Osteoblast (primary cell): ENCODE measurements at places on chromosomes 12 and 14. TPM values are rescaled to one million over a fixed set of nuclear protein-coding genes. Genes with fewer than 3 reads are reported as not detected.

- no peak overlapping the region for H3K27ac ChIP-seq
- no peak for DNase-seq
- H3K36me3 ChIP-seq, result no peaks in the 10 kb centered on the region
Observed at GRCh38 chr12:105960319-105961083, 178.3 kb downstream of the NUAK1 start.

DNA sequence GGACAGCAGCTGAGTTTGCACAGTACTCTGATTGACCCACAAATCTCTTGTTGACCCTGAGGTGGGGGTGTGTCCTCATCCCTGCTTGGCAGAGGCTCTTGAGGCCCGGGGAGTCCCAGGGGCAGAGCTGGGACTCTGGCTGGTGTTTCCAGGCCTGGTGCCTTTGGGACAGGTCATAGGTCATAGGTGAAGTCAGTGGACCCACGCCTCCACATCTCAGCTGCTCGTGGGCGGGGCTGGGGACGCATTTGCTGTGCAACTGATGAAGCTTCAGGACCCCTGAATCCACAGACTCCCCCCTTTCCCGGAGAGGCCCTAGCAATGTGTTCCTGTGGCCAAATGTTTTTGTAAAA, 408 bp upstream of the CACNA2D4 start:
- H3K27ac ChIP-seq, result no peak overlapping the region
- H3K4me1 ChIP-seq, result no peaks in the 10 kb centered on the region
- H3K36me3 ChIP-seq, result no peaks in the 10 kb centered on the region

GRCh38 chr12:116508145-116509121, 50.7 kb upstream of the MAP1LC3B2 start:
- peak overlapping the region; percentile 67 for H3K4me3 ChIP-seq
- H3K27me3 ChIP-seq, result no peaks in the 10 kb centered on the region
- peaks cover 5% of the 10 kb centered on the region for H3K4me1 ChIP-seq
- DNase-seq, result peak; percentile 84

DNA sequence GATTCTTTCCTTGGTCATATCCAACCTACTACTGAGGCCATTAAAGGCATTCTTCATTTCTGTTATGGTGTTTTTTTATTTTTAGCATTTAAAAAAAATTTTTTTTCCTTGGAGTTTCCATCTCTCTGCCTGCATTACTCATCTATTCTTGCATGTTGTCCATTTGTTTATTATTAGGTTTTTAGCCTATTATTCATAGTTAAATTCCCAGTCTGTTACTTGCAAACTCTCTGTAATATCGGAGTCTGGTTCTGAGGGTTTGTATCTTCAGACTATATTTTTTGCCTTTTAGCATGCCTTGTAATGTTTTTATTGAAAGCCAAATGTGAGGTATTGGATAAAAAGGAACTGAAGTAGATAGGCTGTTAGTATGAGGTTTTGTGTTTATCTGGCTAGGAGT, 284.3 kb downstream of the FUT8 start:
- H3K4me3 ChIP-seq, result no peak overlapping the region
- peaks cover 5% of the 10 kb centered on the region for H3K4me1 ChIP-seq
- H3K27ac ChIP-seq, result peak overlapping the region; percentile 21
- H3K36me3 ChIP-seq, result no peaks in the 10 kb centered on the region
- no peaks in the 10 kb centered on the region for H3K27me3 ChIP-seq
- no peak for DNase-seq

Gene CD69
- total RNA-seq, result not detected in 2 replicates

Gene BEGAIN
- 1.1 TPM in 1 of 2 replicates, not detected in the other for total RNA-seq

Gene OR4K5
- total RNA-seq, result not detected in 2 replicates

DNA sequence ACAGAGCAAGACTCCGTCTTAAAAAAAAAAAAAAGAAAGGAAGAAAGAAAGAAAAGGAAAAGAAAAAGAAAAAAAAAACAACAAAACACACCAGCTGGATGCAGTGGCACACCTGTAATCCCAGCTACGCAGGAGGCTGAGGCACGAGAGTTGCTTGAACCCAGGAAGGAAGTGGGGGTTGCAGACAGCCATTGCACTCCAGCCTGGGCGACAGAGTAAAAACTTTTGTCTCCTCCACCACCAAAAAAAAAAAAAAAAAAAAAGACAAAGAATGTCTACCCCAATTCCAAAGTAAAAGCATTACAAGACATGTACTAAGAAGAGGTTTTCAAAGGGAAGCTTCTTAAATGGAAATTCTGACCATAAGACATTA, 53.4 kb downstream of the HNRNPC start:
- peaks cover 85% of the 10 kb centered on the region for H3K36me3 ChIP-seq
- no peak overlapping the region for H3K27ac ChIP-seq
- no peak overlapping the region for H3K4me3 ChIP-seq
- no peak for DNase-seq
- H3K4me1 ChIP-seq, result peaks cover 37% of the 10 kb centered on the region

DNA sequence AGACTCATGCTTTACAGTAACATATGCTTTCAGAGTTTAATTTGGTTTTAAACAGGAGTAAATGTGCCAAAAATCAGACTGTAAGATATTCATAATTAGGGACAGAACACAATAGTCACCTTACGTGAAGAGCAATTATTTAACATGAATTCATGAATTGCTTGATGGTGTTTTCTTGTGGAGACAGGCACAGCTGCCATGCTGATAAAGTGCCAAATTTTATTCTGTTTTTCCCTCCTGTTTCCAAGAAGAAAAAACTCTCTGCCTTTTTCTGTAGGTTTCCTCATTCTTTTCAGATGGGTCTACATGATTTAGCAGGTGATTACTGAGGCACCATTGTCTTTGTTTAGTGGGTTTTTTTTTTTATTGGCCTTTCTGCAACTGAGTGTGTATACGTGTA, 80.1 kb downstream of the C12orf42 start:
- no peaks in the 10 kb centered on the region for H3K4me1 ChIP-seq
- H3K27me3 ChIP-seq, result no peaks in the 10 kb centered on the region
- no peaks in the 10 kb centered on the region for H3K36me3 ChIP-seq
- DNase-seq, result no peak
- no peak overlapping the region for H3K4me3 ChIP-seq

DNA sequence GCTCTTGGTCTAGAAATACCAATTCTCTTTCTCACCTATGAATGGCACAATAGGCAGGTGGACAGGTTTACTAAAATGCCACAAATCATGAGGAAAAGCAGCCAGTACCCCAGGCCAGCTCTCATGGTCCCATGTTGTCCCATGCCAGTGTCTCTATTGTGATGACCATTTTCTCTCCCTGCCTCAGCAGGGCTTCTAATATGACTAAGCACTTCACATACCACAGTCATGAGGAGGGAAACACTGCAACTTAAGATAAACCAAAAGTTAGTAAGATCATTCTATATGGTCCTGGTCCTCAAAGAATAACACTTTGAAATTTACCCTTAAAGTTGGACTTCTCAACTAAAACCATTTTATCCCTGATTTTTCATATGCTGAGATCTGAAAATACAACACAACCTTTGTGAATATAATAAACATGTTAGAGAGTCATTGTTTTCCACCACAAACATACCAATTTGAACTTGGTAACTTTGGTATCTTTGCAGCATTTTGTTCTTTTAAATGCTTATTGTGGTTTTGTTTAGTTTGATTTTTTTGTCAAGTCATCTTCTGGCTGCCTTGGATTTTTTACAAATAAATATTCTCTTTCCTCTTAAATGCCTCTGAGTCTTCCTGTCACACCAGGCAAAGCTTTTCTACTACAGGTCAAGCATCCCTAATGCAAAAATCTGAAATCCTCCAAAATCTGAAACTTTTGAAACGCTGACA, 3.6 kb downstream of the TTC5 start:
- peak; percentile 66 for DNase-seq
- no peaks in the 10 kb centered on the region for H3K27me3 ChIP-seq
- H3K36me3 ChIP-seq, result peaks cover 21% of the 10 kb centered on the region
- no peak overlapping the region for H3K27ac ChIP-seq

DNA sequence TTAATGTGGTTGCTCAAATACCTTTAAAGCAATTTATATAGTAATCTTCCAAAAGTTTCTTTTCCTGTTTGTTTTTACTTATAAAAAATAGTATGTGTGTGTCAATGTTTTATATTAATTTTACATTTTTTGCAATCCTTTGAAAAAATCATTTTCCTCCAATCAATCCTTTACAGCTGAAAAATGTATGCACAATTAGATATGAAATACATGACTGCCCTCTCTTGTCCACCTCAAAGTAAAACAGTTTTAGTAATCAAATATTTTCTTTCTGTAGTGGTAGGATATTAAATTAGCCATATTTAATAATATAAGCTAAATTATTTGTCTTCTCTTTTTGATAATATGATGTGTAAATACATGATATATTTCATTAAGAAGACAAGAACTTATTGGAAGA, 269.9 kb downstream of the ADAMTS20 start:
- peaks cover 56% of the 10 kb centered on the region for H3K4me1 ChIP-seq
- DNase-seq, result peak; percentile 49
- no peaks in the 10 kb centered on the region for H3K27me3 ChIP-seq
- H3K27ac ChIP-seq, result no peak overlapping the region

Gene TAS2R8
- total RNA-seq, result under 0.01 and 0.36 TPM in 2 replicates

- H3K27ac ChIP-seq, result peak overlapping the region; percentile 68
- DNase-seq, result no peak
- peak overlapping the region; percentile 6 for H3K4me3 ChIP-seq
- peaks cover 22% of the 10 kb centered on the region for H3K4me1 ChIP-seq
- no peaks in the 10 kb centered on the region for H3K27me3 ChIP-seq
- H3K36me3 ChIP-seq, result no peaks in the 10 kb centered on the region
Observed at GRCh38 chr12:18382236-18382885, 121.0 kb downstream of the PIK3C2G start.

DNA sequence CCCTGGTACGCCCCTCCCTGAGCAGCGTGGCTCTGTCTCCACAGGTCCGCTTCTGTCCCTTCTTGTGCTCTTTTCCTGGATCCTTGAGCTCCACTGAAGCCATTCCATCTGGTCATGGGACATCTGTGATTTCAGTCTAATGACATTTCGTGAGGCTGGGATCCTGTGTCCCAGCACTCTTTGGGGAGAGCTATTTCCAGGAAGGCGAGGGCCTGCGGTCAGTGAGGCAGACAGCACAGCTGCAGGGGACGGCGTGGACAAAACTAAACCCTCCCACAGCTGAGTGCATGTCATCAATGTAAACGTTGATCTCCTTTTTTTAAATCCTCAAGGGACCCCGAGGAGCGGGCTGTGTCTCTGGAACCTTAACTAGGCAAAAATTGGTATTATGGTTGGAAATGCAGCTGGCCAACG, 127.7 kb downstream of the DACT1 start:
- H3K27me3 ChIP-seq, result no peaks in the 10 kb centered on the region
- H3K4me3 ChIP-seq, result no peak overlapping the region
- DNase-seq, result no peak
- no peak overlapping the region for H3K27ac ChIP-seq
- no peaks in the 10 kb centered on the region for H3K4me1 ChIP-seq

- H3K27ac ChIP-seq, result no peak overlapping the region
- peaks cover 3% of the 10 kb centered on the region for H3K4me1 ChIP-seq
- H3K27me3 ChIP-seq, result peaks cover 59% of the 10 kb centered on the region
- peak overlapping the region; percentile 71 for H3K4me3 ChIP-seq
Observed at GRCh38 chr12:51847643-51848325, 734 bp downstream of the FIGNL2 start.

Gene GLS2
- 0.36 TPM in 1 of 2 replicates, not detected in the other for total RNA-seq

GRCh38 chr12:125272383-125272933, 207.2 kb downstream of the AACS start:
- H3K27ac ChIP-seq, result no peak overlapping the region
- no peaks in the 10 kb centered on the region for H3K4me1 ChIP-seq
- H3K36me3 ChIP-seq, result no peaks in the 10 kb centered on the region
- H3K27me3 ChIP-seq, result no peaks in the 10 kb centered on the region
- DNase-seq, result no peak

Gene IFT43
- total RNA-seq, result 25.6 and 32.6 TPM in 2 replicates

DNA sequence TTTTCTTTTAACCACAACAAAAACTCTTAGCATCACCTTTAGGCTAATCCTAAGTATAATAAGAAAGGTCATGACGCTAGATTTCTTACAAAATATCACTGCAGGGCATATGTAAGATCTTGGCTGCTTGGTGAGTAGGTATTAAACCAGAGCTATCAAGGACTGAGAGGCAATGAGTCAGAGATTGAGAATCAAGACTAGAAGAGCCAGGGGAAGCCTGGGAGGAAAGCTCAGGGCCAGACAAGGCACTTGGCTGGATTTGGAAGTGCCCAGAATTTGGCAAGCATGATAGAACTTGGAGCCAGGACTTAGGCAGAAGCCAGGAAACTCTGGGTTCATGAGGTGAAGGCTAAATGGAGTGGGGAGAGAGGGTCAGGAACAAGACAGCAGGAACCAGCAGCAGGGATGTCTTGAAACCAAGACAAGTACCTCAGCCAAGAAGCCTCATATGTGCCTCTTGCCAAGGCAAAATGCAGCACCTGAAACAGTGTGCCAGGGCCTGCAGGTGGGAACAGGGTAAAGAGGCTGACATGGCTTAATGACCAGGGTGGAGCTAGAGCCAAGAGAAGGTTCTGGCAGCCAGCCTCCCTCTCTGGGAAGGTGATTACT, 49.9 kb downstream of the PTHLH start:
- peaks cover 10% of the 10 kb centered on the region for H3K4me1 ChIP-seq
- H3K36me3 ChIP-seq, result no peaks in the 10 kb centered on the region
- DNase-seq, result peak; percentile 88
- no peak overlapping the region for H3K4me3 ChIP-seq
- peak overlapping the region; percentile 20 for H3K27ac ChIP-seq

DNA sequence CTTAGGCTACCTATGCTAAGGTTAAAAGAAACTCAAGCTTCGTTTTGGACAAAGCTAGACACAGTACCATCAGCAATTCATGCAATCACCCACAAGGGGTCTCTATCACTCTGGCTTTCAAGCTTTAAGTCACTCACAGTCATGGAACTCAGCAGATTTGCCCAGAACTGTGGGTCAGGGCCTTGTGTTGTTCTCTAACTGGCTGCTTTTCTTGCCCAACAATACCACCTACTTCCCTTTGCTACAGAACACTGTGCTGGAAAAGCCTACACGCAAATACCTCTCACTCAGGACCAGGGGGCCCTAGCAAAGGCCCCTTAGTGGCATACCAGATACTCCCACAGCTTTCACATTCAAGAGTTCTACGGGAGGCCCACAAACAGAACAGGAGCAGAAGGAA, 9.1 kb downstream of the NEMP1 start:
- no peaks in the 10 kb centered on the region for H3K27me3 ChIP-seq
- no peak overlapping the region for H3K4me3 ChIP-seq
- DNase-seq, result peak; percentile 37
- H3K4me1 ChIP-seq, result peaks cover 5% of the 10 kb centered on the region
- H3K36me3 ChIP-seq, result peaks cover 27% of the 10 kb centered on the region

GRCh38 chr14:92633724-92634123, 114.7 kb downstream of the LGMN start:
- H3K36me3 ChIP-seq, result peaks cover 4% of the 10 kb centered on the region
- no peak for DNase-seq
- peaks cover 7% of the 10 kb centered on the region for H3K4me1 ChIP-seq
- no peak overlapping the region for H3K4me3 ChIP-seq
- H3K27ac ChIP-seq, result no peak overlapping the region

GRCh38 chr12:57173683-57174082, 26.3 kb upstream of the LRP1-AS start:
- no peak overlapping the region for H3K4me3 ChIP-seq
- peaks cover 88% of the 10 kb centered on the region for H3K36me3 ChIP-seq
- H3K27me3 ChIP-seq, result no peaks in the 10 kb centered on the region
- peak; percentile 32 for DNase-seq
- H3K27ac ChIP-seq, result no peak overlapping the region
- peaks cover 10% of the 10 kb centered on the region for H3K4me1 ChIP-seq
